ENCODE measurements at places on chromosomes 5 and 9.

- DNase-seq, result no peak
Measured at GRCh38 chr9:6123416-6123815, 92.2 kb upstream of the IL33 start.

GRCh38 chr5:94793816-94794198 is 175.3 kb downstream of the SLF1 start:
- no peak for DNase-seq

- DNase-seq, result no peak
Measured at GRCh38 chr5:10401498-10401897, 40.2 kb upstream of the ROPN1L start.

DNA sequence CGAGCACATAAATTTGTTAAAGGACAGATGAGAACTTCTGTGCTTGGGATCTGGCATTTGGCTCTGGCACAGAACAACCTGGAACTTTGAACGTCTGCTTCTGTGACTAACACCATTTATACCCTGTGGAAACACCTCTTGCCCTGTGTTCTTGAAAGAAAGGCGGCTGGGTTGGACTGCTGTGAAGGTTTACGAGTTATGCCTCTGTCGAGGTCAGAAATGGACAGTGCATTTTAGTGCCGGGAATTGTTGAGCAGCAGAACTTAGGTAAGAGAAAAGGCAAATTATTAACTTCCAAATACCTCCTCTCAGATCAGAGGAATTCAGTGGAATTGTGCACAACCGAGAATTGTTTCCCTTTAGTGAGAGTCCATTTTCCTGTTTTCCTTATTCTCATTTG is 14.1 kb upstream of the INIP start:
- no peak for DNase-seq

DNA sequence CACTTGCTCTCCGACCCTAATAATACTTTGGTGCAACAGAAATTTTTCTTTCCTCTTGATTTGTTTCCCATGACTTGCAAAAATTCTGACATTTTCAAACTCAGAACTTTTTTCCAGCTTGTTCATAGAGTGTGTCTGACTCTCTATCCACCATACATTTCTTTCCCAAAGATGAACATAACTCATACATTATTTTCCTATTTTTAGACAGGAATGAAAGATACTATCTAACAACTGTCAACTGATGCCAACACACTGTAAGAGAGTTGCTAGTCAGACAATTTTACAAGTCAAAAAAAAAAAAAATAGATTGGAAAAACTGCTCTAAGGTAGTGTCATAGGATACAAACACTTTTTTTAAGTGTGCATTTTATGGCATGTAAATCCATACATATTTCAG is 1001.0 kb upstream of the WWC1 start:
- no peak for DNase-seq

DNA sequence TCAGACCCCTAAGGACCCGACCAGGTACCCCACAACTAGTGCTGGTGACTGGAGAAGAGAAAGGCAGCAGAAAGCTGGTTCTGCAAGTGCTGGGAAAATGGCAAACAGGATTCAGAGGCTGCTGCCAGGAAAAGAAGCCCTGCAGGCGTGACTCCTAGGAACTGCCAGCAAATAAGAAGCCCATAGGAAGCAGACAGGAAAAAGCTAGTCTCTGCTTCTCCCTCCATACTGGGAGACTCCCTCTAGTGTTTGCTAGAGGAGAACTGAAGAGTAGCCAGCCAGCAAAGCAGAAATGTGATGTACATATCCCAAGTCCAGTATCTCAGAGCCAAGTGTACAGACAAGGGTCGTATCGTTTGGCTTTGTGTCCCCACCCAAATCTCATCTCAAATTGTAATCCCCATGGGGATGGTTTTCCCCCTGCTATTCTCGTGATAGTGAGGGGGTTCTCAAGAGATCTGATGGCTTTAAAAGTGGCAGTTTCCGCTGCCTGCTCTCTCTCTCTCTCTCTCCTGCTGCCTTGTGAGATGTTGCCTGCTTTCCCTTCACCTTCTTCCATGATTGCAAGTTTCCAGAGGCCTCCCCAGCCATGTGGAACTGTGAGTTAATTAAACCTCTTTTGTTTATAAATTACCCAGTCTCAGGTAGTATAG is 38.1 kb upstream of the TUSC1 start:
- DNase-seq, result no peak

DNA sequence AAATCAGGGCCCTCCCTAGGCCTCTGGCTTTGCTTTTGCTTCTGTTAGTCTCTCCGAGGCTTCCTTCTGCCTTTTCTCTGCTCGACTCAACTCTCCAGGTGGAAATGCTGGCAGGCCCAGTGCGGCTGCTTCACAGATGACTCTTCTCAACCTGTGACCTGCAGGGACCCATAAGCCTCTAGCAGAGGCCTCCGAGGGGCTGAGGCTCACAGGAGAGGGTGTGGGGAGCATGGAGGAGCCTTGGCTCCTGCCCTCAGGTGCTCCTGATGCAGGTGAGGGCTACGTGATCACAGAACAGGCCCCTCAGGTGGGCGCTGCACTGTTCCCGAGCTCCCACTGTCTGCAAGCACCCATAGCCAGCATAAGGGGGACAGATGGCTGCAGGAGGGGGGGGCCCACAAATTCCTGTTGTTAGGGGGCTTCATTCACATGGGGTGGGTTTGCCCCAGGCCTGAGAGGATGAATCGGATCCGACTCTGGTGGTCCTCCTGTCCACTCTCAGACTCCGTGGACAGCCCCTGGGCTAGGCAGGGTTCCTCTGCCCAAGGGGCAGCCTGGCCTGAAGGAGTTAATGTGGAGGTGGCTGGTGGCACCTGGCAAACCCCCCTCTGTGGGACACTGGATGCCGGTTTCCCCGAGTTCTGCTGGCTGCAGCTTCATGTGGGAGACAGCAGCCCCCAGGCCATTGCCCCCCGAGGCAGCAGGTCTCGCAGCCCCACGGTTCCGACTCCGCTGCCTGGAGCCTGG is 10.9 kb upstream of the FCN2 start:
- DNase-seq, result no peak

DNA sequence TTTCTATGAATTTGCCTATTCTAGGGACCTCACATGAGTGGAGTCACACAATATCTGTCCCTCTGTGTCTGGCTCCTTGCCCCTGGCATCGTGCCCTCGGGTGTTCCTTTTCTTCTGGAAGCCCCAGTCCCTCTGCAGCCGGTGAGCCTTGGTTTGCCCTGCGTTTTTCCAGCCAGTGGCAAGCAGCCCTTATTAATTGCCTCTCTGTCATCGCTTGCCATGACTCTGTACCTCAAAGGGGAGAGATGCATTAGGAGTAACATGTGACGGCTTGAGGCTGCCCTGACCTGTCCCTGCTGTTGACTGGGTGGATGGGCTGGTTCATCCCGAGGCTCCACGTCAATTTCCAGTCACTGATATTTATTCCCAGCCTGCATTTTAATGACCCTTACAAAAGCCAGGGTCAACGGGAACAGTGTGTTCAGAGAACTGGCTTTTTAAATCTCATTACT is 87.3 kb downstream of the CFAP90 start:
- DNase-seq, result no peak

DNA sequence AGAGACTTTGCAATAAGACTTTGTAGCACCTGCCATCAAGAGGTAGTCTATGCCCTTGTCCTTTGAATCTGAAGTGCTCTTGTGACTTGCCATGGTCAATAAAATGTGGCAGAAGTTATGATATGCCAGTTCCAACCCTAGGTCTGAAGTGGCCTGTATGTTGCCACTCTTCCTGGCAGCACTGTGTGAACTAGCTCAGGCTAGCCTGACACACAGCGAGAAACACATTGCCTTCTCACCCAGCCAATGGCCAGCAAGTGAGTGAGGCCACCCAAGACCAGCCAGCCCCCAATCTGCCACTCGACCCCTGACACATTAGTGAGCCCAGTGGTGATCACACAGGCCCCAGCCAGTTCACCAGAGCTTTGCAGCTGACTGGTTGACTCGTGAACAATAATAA is 52.7 kb upstream of the OSMR start:
- no peak for DNase-seq

DNA sequence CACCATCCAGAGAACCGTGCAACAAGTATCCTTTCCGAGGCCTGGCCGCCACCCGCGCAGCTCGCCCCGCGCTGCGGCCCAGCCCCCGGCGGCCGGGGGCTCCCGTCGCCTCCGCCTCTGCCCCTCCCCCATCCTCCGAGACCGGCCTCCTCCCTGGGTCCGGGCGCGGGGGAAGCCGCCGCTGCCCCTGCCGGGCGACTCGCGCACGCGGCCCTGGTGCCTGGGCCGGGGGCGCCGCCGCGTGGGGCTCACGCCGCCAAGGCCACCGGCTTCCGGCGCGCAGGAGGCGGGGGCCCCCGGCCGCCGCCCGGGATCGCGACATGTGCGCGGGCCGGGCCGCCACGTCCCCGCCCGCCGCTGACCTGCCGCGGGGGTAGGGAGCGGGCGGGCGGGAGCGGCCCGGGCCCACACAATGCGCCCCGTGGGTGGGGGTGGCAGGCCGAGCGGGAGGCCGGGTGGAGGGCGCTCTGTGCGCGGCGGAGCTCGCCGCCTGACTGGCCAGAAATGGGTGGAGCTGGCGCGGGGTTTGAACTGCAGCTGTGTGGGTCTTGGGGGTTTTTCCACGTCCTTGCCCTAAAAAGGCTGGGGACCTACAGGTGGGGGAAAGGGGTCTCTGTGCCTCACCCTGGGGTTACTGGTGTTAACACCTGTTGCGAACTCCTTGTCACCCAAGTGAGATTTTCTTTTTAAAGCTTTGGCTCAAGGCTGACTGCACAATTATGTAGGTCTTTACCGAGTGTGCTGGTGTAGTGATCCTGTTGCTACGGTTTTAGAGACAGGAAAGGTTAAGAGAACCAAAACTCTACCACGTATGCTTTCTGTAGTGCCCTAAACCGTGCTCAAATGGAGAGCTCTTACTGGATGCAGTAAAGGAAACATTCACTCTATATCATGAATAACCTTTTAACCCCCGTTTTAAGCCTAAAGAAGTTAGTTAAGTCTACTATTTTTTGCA is 32.3 kb downstream of the TNPO1 start:
- no peak for DNase-seq

GRCh38 chr5:17378346-17378997 is 119.6 kb upstream of the TAF11L2 start:
- DNase-seq, result no peak

- DNase-seq, result no peak
Measured at GRCh38 chr5:95027775-95028174, 257.1 kb downstream of the MCTP1 start.

All from GOT3 (cell line).